KBM-7 (cell line): ENCODE measurements at places on chromosomes 11 and 22.

- DNase-seq: no peak
These were observed 986.9 kb upstream of the CHORDC1 start for GRCh38 chr11:91209751-91210150.

DNA sequence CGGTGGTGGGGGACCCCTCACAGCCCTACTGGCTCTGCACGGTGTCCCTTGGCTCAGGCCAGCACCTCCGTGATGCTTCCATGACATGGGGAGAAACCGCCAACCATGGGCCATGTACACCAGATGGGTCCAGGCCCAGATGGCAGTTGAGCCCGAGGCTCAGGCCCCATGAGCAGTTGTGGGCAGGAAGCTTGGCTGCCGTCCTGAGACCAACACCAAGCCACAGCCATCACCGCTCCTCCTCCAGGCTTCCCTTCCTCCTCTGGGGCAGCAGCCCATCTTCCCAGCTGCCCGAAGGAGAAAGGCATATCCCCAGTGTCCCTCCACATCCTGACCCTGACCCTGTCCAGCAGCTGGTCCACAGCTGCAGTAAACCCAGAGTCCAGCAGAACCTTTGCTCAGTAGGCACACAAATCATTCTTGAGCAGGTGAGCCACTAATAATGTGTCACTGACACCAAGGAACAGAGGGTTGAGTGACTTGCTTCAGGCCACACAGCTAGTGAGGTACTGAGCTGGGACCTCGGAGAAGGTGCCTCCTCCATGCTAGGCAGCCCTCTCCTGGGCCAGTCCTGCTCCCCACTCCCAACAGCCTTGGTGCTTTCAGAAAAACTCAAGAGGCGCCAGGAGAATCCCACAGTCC, 204.9 kb downstream of the CTTN start:
- no peak for DNase-seq

- DNase-seq: no peak
These were observed 586.3 kb upstream of the RAG2 start for GRCh38 chr11:37184326-37184725.

DNA sequence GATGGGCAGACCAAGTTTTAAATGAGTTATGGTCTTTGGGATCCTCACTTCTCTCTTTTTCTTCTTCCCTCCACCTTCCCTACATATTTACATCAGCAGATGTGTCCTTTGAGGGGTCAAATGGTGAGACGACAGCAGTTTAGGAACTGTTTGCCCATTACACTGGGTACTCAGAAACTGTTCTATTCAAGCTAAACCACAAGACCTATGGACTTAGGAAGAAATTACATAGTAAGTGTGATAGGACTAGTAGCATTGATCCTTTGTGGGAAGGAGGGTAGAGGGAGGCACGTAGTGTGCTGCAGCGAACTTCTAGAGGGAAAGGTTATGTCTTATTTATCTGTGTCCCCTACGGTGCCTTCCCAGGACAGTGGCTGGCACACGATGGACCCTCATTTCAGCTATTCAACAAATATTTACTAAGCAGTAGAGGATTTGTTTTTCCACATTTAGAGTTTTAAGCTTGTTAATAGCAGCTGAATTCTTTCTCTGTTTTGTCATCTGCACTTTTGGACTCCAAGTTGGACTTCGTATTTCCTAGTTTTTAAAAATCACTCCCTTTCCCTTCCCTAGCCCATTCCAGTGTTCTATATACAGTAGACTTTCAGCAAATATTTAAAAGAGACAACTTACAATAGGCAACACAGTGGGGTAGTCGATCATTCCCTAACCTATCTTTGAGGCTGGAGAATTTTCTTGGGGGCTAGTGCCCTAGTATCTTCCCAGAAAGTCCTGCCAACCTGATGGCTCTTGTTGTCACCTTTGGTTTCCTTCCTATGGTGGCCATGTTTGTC, 13.9 kb downstream of the FZD4 start:
- no peak for DNase-seq

GRCh38 chr11:12556788-12557384, 117.3 kb upstream of the TEAD1 start:
- DNase-seq: no peak

- DNase-seq: no peak
These were observed at the start of gene GSTT4 for GRCh38 chr22:24005201-24005600. Gene GSTT4 (minus strand): TSS chr22:24005453. CDS start chr22:24005356, 97 bp downstream.

DNA sequence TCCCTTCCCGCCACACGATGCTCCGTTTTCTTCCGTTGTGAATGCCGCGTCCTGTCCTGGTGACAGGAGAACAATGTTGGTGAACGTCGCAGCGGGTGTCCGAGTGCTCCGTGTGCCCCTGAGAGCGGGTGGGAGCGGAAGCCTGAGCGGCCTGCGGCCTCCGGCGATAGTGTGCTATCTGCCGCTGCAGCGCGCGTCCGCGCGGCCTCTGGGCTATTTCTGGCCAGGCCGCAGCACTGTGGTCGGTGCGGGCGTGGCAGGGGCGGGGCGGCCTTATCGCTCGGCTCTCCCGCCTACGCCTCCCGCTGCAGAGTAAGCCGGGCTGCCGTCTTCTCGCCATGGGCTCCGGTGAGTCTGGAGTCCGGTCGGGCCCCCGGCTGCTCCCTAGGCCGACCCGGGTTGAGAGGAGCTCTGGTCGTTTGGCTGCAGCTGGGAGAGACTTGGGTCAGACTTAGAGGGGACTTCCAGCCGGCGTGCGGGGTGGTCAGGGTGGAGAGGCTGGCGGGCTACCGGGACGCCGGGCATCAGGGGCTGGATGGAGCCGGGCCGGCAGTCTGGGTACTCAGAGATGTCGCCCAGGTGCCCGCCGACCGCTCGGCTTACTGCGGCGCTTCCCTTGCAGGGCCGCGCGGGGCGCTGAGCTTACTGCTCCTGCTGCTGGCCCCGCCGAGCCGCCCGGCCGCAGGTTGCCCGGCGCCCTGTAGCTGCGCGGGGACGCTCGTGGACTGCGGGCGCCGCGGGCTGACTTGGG, at the start of gene GP1BB:
Gene GP1BB (plus strand): TSS at position 308 of the 751 bp plus-strand sequence. CDS start 31 bp downstream, at position 339.
- DNase-seq: peak; percentile 34

GRCh38 chr22:38311323-38311620, 6.0 kb downstream of the CSNK1E start:
- DNase-seq: no peak

GRCh38 chr22:19811811-19812771, 42.6 kb downstream of the GNB1L start:
- DNase-seq: no peak
